Heart right ventricle (tissue), 16 donors: ENCODE measurements at places on chromosomes 3 and 15.

GRCh38 chr3:123344175-123344906, 104.5 kb downstream of the ADCY5 start:
- no peak for DNase-seq

DNA sequence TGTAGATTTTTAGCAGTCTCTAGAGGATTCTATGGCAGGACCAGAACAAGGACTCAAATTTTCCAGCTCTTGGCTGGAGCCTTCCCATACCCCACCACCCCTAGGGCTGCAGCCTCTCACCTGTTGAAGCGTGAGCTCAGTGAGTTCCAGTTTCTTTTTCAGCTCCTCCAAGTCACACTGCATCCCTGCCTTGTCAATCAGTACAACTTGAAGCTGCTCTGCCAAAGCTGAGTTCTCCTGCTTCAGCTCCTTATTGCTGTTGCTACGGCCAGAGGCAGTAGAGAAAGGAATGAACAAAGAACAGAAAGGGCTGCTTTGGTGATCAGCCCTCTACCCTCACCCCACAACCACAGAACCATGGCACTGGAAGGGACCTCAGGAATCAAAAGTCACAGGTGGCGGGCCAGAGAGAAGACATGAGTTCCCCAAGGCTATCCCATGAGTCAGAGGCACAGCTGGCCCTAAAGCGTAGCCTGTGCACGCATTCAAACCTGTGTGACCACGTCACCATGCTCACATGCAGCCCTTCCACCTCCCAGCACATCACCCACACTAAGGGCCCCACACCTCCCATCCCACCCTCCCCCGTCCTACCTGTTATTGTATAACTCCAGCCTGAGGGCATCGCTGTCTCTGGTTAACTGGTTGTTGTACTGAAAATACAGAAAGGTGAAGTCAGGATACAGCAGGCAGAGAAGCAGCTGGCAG, 83.3 kb upstream of the C2CD4B start:
- DNase-seq, result no peak

- DNase-seq, result no peak
These were observed 14.3 kb downstream of the KLHL6 start for GRCh38 chr3:183541235-183541655.

DNA sequence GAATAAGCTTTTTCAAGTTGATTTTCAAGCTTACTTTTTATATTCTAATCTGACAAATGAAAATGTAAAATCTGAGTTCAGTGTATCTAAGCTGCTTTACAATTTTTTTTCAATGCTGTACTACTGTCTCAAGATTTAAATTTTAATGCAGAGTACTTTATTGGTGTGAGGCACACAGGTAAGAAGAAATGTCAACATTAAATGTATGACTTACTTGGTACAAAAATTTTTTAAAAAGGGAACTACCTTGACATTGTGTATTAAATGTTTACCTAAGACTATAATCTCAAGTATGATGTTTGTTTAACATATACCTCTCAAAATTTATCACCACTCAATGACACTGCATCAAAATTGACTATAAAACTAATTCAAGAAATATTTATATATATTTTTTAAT, 62.7 kb downstream of the NECTIN3 start:
- no peak for DNase-seq

DNA sequence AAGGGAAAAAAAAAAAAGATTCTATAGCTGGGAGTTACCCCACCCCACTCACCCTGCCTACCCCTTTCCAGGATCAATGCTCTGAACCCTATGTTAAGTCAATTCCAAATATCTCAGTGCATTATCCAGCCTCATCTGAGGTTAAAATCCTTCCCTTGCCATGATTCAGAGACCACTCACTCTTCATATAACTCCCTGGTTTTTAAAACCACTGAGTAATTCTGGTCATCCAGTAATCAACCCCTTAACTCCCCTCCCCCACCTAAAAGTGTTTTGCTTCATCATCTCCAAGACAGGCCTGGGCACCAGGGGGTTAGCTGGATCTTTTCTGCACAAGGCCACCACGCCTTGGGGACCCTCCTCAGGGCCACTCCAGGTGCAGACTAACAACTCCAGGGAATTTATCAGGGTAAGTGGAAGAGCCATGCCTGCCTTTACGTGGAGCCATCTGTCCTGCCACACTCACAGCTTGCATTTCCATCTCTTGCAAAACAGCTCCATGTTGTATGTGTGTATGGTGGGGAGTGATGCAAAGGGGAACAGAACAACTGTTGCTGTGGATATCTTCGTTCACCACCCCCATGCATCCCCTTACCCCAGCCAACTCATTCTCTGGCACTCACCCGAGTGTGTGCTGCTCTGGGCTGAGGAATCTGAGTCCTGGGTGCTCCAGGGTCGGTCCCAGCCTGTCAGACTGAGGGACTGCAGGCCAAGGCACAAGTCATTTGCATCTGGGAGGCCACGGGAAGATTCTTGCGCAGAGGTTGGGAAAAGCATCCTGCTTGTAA, 30.7 kb upstream of the RPS17 start:
- DNase-seq, result no peak

DNA sequence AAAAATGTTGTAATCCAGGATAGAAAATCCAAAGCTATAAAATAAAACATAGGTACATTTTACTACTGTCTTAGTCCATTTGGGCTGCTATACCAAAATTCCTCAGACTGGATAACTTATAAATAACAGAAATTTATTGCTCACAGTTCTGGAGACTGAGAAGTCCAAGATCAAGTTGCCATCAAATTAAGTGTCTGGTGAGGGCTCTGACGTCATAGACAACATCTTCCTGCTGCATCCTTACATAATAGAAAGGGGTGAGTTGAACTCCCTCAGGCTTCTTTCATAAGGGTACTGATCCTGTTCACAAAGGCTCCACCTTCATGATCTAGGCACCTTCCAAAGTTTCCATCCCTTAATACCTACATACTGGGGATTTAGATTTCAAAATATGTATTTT, 826.8 kb downstream of the NTRK3 start:
- no peak for DNase-seq

- DNase-seq, result no peak
These were observed 447 bp upstream of the SHQ1 start for GRCh38 chr3:72848703-72849081.

DNA sequence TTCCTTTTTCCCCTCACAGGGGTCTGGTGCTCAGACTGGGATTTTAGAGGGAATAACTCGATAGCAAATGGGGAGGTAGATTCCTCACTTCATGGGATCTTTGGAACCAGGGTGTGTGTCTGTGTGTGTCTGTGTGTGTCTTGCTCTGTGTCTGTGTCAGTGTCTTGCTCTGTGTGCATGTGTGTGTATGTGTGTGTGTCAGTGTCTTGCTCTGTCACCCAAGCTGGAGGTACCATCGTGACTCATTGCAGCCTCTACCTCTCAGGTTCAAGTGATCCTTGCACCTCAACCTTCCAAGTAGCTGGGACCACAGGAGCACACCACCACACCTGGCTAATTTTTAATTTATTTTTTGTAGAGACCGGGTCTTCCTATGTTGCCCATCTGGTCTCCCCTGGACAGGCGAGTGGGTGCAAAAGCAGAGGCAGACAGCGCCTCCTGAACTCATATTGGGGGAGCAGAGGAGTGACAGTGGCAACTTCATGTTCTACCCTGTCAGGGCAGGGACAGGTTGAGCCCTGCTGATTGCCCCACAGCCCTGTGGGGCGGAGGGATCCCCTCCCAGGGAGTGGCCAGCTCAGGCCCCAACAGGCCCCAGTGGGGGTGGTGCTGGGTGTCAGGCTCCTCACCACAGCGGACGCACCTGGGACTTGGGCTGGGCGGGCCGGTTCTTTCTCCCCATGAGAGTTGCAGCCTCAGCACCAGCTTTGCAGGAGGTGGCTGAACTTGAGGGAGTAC, 10.4 kb upstream of the SEMA4B start:
- DNase-seq, result no peak

GRCh38 chr3:101050866-101051265, 57.6 kb upstream of the ABI3BP start:
- no peak for DNase-seq

GRCh38 chr15:68609629-68610028, 30.8 kb downstream of the CORO2B start:
- DNase-seq, result peak; percentile 76

- DNase-seq, result no peak
These were observed 928.0 kb upstream of the ALCAM start for GRCh38 chr3:104438706-104439105.

GRCh38 chr3:29339016-29339833, 58.4 kb downstream of the RBMS3 start:
- no peak for DNase-seq

- no peak for DNase-seq
These were observed 418.1 kb downstream of the EPHA6 start for GRCh38 chr3:97232393-97233034.

DNA sequence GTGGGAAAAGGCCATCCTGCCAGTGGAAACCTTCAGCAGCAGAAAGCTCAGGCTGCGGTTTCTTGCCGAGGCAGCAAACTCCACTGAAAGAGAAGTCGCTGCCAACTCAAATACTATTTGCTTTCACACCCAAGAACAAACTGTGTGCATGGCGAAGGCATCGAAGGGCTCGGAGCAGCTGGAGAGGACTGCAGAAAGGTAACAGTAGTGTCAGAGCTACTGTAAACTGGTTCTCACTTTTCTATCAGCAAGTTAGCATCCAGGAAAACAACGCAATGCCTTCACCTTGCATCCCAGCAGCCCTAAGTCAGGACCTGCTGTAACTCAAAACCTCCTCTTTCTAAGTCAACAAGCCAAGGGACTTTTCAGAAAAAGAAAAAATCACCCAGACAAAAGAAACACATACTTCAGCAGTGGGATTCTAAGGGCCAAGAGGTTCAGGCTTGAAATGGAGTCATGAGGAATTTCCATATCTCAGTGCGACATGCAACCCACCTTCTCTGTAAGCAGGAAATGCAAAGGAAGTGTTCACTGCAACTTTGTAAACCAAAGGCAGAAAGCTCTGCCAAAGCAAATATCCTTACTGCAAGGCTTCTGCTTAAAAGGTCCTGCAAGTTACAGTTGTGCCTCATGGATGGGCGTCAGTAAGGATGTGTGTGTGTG, 193.5 kb downstream of the FOXP1 start:
- peak; percentile 53 for DNase-seq

GRCh38 chr3:118436697-118437262, 597.9 kb downstream of the IGSF11 start:
- no peak for DNase-seq

GRCh38 chr3:60399292-60399691, 852.0 kb downstream of the FHIT start:
- no peak for DNase-seq

DNA sequence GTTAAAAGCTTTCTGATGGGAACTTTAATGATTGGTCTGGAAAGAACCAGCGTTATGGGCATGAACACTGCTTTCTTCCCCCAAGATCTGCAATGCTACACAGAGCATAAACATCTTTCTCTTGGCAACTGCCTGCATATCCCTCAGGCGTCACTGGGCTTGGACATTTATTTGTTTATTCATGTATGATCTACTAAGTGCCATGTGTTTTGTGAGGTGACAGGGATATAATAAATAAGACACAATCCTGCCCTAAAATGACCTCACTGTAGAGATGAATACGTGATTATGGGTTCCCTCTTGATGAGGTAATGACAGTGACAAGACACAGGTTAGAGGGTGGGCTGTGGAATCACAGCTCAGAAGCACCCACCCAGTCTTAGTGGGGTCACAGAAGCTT, 485.3 kb downstream of the PDCD6IP start:
- DNase-seq, result no peak

DNA sequence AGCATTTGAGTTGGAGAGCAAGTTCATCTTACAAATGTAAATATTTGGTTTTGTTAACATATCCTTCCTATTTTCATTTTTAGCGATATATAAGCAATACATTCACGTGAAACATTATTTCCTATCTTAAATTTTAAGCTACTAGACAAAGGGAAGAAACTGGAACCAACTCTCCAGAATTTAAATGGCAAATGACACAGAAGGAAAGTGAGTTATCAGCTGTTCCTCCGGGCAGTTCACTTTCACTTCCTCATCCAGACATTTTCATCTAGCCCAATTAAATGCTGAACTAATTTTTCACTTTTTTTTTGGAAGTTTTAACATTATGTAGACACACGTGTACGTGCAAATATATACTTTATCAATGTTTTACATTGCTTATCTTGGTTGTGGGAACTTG, 58.7 kb downstream of the MORC1 start:
- no peak for DNase-seq

DNA sequence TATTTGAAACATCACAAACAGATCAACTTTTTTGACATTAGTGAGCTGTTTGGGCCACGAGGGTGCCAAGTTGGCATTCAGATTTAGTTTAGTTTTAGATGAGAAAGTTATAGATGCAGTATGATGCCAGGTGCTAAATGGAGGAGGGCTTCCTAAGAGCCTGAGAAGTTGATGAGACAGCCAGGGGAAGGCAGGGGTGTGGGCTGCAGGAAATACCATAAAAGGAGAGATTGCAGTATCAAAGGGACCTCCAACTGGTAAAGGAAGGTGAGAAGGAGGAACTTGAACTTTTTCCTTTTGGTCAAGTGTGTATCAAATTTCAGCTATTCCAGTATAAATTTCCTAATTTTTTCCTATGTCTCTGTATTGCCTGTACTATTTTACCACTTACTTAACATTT, 2.0 kb upstream of the TNIK start:
- no peak for DNase-seq

DNA sequence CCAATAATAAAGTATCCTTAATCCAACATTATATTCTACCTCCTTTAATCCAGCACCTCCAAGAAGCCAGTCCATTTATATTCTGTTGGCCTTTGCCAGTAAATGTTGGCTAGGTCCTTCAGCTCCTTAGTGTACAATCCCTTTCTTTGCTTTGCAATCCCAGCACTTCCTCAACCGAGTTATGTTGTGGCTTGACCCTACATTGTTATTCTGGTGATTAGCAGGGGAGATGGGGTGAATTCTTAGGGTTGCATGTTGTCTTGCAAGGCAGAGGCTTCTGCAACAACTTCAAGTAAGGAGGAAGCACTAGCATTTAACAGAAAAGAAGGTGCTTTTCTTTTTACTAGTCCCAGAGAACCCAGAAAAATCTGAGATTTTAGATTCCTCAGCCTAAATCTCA, 127.2 kb downstream of the CD47 start:
- no peak for DNase-seq

DNA sequence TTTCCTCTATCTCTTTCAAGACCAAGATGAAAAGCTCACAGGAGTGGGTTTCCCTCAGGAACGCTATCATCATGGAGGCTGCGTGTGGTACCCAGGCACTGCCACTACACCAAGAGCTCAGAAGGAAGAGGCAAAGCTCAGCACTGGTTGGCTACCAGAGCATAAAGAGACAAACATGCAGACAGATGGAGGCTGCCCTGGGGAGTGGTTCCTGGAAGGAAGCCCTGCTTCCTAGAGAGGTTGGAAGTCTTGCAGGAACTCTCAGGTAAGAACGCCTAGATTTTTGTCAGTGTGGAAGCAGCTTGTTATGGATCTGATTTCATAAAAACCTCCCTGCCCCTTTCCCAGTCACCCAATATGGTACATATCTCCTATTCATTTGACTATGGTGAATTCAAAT, 49.9 kb upstream of the ADCY5 start:
- no peak for DNase-seq

DNA sequence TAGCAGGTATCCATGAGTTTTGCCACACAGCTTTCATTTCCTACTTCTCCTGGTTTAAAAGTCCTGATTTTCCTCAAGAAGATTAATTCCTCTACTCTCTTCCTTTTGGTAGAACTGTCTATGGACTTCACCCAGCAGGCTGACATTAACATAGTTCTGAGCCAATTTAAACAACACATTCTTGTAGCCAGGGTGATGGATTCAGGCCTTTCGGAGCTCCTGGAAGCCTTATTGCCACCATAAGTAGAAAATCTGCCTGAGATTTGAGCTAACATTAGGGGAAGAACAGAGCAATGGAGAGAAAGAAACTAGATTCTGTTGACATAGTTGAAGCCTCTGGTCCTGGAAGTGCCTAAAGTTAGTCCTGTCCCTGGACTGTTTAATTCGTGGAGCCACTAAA, 449.8 kb downstream of the TAFA4 start:
- DNase-seq, result no peak
